ENCODE measurements at places on chromosomes 3 and 15.

DNA sequence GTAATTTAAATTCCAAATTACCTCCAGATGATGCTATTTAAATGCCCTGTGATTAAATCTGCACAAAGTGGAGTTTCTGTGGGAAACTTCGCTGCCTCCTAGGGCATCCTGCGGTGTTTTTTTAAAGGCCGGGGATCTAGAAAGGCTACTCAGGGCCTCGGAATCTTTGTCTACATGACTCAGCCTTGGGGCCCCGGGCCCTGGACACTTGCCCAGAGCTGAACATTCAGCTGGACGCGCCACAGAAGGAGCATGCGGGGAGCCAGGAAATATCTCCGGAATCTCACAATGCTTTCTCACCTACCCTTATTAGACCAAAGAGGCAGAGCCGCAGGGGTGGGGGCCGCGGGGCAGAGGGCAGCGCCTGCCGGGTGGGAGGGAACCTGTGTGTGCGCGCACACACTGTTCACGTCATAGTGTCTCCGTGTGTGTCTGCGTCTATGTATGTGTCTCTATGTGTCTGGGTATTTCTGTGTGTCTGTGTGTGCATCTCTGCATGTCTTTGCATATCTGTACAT, 145.5 kb upstream of the TPM1 start:
- peak; percentile 92 for DNase-seq

GRCh38 chr15:71199384-71200351, 84.4 kb downstream of the THSD4 start:
- DNase-seq, result no peak

GRCh38 chr15:79371591-79371990, 60.5 kb upstream of the MINAR1 start:
- DNase-seq, result no peak

DNA sequence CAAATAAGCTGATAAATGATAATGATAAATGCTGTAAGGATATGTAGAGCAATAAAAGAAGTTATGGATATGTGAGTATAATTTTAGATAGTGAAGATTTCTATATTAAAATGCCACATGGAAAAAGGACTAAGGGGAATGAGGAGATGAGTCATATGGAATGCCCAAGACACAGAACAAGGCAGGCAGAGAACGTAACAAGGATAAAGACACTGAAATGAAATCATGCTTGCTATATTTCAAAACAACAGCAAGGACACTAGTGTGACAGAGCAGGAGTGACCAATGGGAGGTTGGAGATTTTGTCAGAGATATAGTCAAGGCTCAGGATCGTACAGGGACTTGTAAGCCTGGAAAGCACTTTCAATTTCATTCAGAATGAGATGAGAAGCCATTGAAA, 621.5 kb upstream of the SEMA6D start:
- DNase-seq, result no peak

- DNase-seq, result no peak
These were observed 66.8 kb downstream of the SLC6A11 start for GRCh38 chr3:10882851-10883250.

DNA sequence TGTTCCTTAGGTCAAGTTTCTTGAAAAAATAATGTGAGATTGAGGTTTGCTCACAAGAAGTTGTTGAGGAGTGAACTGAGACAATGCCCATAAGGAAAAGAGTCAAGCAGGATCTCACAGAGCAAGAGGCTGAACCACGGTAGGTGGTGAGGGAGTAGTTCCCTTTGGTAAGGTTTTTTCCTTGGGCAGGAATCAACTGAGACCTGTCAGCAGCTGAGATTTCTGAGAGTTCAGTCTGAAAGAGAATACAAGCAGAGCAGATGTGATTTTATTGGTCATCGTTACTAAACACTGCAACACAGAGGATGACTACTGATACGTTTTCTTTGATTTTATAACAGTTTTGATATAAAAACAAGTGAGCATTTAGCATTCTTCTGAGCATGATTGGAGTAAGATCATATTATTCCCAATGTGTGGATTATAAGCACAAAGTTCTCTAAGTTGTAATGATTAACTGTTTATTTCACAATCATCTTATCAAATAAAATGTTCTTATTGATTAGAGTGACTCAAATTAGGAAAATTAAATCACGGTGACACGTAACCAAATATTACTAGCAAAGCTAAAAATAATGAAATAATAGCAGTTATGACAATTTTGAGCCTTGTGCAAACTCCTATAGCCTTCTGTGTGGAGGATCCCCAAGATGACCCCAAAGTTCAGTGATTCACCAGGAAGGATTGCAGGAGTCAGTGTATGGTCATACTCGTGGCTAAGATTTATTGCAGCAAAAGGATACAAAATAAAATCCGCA, 346.2 kb upstream of the ZNF717 start:
- DNase-seq, result peak; percentile 4

DNA sequence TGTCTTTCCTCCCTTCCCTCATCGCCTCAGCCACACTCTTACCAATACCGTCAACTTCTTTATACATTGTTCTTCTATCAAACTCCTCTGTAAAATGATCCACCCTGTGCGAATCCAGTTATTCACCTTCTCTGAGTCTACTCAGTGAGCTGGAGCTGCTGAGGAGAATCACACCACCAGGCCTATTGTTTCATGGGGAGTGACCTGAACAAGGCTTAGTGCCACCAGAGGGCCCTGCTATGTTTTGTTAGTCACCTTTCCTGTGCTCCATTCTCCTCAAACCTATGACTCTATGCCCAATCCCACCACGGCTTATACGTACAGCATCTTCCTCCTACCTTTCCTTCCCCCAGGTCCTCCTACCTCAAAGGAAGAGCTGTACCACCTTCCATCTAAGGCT, 50.4 kb upstream of the MED12L start:
- no peak for DNase-seq

GRCh38 chr3:133662278-133662651, 524 bp upstream of the TOPBP1 start:
- peak; percentile 55 for DNase-seq

DNA sequence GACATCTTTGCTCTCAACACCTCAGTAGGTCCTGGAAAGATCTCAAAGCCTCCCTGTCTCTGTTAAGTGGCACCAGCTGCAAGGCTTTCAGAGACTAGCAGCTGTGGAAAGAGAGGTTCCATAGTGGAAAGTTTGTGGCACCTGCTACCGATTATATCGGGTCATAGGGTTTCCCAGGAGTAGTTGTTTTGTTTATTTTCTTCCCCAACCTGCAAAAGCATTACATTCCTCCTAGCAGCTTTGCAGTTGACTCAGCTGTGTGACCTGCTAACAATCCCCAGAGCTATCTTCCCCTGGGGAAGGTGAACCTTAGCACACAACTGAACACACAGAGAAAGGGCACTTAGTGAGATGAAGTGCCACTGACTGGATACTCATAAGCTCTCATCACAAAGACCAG, 598.9 kb upstream of the GRM7 start:
- DNase-seq, result peak; percentile 77

- DNase-seq, result peak; percentile 34
These were observed 39.7 kb downstream of the MYO5C start for GRCh38 chr15:52255935-52256334.

DNA sequence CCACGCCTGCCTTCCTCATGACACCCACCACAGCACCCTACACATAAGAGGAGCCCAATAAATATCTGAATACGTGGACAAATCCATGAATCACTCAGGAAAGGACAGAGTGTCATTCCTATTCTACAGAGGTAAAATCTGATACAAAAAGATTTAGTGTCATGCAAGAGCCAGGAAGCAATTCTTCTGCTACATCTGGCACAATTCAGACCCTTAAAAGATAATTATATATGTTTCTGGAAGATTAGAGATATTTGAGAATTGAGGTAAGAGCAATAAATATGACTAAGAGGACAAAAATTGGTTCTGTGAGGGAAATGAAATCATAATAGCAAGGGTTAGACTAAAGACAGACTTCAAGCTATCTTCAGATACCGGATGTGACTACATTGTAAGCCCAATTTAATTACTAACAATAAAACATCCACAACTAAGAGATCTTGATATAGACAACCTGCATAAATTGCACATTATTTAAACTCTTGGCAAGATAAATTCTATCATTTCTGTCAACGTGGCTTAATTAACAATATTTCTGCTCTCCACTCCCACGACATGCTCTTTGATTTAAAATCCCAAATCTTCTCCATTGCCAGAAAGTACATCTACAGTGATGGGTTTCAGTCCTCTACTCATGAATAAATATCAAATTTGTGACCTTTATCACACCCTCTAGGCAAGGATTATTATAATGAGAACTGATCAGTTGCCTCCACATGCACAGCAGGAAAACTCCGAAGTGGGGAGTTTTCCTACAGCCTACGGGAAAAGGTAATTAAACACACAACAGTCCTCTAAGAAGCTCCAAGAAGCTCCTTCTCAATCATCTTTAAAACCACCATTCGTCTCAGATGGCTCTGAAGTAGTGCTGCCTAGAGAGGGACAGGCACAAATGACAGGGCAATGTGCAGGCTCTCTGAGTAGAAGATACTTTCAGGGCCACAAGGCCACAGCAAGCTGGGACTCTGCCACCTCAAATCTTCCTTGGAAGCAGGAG, 32.6 kb downstream of the MB21D2 start:
- DNase-seq, result no peak

GRCh38 chr3:22157848-22158247, 406.8 kb upstream of the ZNF385D start:
- no peak for DNase-seq

GRCh38 chr3:42846685-42847522, 28.8 kb downstream of the CYP8B1 start:
- no peak for DNase-seq

DNA sequence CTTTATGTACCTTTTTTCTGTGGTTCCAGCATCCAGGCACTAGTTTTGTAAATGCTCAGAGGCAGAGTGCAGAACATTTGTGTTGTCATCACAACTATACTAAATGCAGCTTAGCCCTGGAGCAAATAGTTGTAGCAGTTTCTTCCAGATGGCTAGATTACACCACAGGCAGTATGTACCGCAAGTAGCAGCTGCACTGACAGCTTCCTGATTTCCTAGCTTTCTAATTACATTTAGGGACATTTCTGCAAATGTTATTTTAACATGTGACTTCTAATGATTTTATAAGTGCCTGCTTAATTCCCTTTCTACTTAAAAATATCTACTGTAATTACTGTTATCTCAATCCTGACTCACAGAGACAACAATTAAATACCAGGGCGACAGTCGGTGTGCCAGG, 106.5 kb downstream of the NR2E3 start:
- peak; percentile 21 for DNase-seq

- DNase-seq, result no peak
These were observed 838.3 kb upstream of the ROBO1 start for GRCh38 chr3:80606073-80606472.

GRCh38 chr3:107718547-107718946, 195.8 kb downstream of the BBX start:
- DNase-seq, result peak; percentile 34

DNA sequence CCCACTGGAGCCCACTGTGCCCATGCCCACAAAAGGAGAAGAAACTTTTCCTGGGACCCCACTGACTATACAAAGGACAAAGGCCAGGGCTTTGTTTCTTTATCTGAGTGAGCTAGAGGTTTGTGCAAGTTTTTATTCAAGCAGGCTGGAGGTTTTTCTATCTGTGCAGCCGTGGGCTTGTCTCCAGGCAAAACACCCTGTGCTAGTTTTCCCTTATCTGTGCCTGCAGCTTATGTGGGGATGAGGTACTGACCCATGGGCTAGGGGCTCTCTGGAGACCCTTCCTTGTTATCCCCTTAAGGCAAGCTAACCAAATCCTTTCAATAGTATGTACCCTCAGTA, 545.5 kb downstream of the ZPLD1 start:
- DNase-seq, result no peak

DNA sequence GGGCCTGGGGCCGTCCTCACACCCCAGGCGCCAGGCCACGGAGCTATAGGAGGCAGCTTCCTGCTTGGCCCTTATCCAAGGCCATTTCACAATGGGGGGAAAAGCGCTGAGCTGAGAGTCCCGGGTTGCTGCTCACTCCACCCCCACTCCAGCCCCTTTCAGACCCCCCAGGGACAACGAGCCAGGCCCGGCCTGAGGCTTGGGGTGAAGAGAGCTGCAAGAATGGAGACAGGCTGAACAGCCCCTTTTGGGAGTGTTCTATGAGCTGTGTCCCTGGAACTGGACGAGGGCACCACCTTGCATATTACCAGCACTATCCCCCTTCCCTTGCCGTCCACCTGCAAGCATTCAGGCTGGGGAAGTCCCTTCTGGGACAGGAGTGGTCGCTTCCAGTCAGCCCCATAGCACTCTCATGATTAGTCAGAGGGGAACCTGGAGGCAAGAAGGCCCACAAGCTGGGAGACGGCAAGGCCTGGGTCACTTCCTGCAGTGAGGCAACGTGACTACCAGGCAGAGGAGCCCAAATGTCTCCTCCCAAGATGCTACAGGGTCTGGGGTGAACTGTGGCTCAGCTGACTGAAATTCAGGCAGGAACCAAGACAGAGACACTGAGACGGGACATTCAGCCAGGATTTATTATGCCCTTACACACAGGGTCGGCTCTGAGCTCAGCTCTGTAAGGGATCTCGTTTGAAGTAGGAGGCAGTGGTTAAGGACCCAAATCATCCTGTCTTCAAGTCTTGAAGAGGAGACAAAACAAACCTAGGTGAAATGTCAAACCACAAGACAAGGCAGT, 8.6 kb upstream of the SRP14 start:
- peak; percentile 93 for DNase-seq

GRCh38 chr3:141469720-141470119, 17.1 kb upstream of the RASA2 start:
- no peak for DNase-seq

- peak; percentile 61 for DNase-seq
These were observed 36.9 kb downstream of the RFTN1 start for GRCh38 chr3:16476636-16477035.

DNA sequence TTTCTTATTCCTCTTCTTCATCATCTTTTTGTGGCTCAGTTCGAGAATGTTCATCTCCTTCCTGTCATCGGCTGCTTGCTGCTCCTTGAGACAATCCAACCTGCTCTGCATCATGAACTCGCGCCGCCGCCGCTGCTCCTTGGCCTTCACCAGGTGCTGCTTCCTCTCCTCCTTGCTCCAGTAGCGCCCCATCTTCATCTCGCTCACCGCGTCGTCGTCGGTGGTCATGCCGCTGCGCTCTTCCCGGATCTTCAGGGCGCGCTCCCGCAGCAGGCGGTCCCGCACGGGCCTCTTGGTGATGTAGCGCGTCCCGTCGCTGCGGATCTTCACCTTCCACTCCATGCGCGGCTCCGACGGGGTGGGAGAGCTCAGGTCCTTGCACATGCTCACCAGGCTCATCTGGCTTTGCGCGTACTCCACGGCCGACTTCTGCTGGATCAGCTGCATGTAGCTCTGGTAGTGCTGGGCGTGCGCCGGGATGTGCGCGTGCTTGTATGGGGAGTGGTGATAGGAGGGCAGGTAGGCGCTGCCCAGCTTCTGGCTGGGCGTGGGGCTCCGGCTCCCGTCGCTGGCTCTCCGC, 241.2 kb downstream of the PDZRN3 start:
- no peak for DNase-seq

DNA sequence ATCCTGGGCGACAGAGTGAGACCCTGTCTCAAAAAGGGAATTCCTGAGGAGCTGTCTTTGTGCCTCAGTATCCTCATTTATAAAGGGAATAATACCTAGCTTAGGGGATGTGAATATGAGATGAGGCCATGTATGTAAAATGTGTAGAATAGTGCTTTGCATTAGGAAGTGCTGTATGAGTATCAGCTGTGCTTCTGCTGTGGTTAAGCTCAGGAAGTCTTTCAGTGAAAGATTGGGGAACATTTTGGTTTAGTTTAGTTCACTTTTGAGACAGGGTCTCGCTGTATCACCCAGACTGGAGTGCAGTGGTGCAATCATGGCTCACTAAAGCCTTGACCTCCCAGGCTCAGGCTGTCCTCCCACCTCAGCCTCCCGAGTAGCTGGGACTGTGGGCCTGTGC, 10.6 kb downstream of the THUMPD3 start:
- no peak for DNase-seq
